Activated CD4-positive, alpha-beta memory T cell treated with anti-CD3 and anti-CD28 coated beads for 36 hours (primary cell): ENCODE measurements at places on chromosomes 12 and 14. TPM values are rescaled to one million over a fixed set of nuclear protein-coding genes. Genes with fewer than 3 reads are reported as not detected.

FLVCR2 gene
- total RNA-seq, result 2.8 TPM

TSPAN19 gene
- not detected for total RNA-seq

TBX5 gene
- not detected for total RNA-seq

KCNC2 gene
- not detected for total RNA-seq

SARNP gene
- total RNA-seq, result 104 TPM

ANKRD9 gene
- total RNA-seq, result 15.2 TPM

FAM186B gene
- total RNA-seq, result not detected

CEBPE gene
- total RNA-seq, result 0.19 TPM

TM9SF1 gene
- 26.7 TPM for total RNA-seq

NR4A1 gene
- total RNA-seq, result 68.2 TPM

CNIH1 gene
- 84.2 TPM for total RNA-seq

GRCh38 chr14:26138764-26139445, 458.9 kb downstream of the NOVA1 start:
- H3K27me3 ChIP-seq, result no peaks in the 10 kb centered on the region
- DNase-seq, result no peak
- H3K27ac ChIP-seq, result no peak overlapping the region
- no peaks in the 10 kb centered on the region for H3K4me1 ChIP-seq
- no peaks in the 10 kb centered on the region for H3K36me3 ChIP-seq

- no peaks in the 10 kb centered on the region for H3K27me3 ChIP-seq
- no peak overlapping the region for H3K4me3 ChIP-seq
- H3K4me1 ChIP-seq, result no peaks in the 10 kb centered on the region
- no peak for DNase-seq
- no peaks in the 10 kb centered on the region for H3K36me3 ChIP-seq
Measured at GRCh38 chr12:97597031-97597751, 134.6 kb downstream of the RMST start.

GRCh38 chr12:103580026-103580425, 7.0 kb upstream of the STAB2 start:
- H3K4me3 ChIP-seq, result no peak overlapping the region
- H3K36me3 ChIP-seq, result no peaks in the 10 kb centered on the region
- no peak for DNase-seq

DNA sequence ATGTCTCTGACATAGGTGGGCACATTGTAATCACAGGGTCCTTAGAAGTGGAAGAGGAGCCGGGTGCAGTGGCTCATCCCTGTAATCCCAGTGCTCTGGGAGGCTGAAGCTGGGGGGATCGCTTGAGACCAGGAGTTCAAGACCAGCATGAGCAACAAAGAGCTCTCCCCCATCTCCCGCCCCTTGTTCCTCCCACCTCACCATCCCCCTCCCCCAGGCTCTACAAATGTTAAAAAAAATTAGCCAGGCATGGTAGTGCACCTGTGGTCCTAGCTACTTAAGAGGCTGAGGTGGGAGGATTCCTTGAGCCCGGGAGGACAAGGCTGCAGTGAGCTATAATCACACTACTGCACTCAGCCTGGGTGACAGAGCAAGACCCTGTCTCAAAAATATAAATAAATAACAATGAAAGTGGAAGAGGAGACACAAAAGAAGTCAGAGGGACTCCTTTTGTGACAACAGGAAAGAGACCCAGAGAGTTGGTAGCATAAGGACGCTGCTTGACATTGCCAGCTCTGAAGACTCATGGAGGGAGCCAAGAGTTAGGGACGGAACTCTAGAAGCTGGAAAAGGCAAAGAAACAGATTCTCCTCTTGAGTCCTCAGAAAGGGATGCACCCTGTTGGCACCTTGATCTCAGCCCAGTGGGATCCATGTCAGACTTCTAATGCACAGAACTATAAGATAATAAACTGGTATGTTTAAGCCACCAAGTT, 29.6 kb upstream of the CSRP2 start:
- H3K4me1 ChIP-seq, result no peaks in the 10 kb centered on the region
- peaks cover 10% of the 10 kb centered on the region for H3K27me3 ChIP-seq
- no peaks in the 10 kb centered on the region for H3K36me3 ChIP-seq
- no peak for DNase-seq
- H3K27ac ChIP-seq, result no peak overlapping the region

GRCh38 chr14:40100544-40101196, 668.4 kb upstream of the FBXO33 start:
- H3K4me1 ChIP-seq, result no peaks in the 10 kb centered on the region
- H3K27me3 ChIP-seq, result no peaks in the 10 kb centered on the region
- no peaks in the 10 kb centered on the region for H3K36me3 ChIP-seq
- H3K27ac ChIP-seq, result no peak overlapping the region
- no peak overlapping the region for H3K4me3 ChIP-seq
- DNase-seq, result no peak

GRCh38 chr14:105527826-105528585, 1.6 kb downstream of the TMEM121 start:
- peak overlapping the region; percentile 75 for H3K4me3 ChIP-seq
- H3K4me1 ChIP-seq, result peaks cover 20% of the 10 kb centered on the region
- H3K27ac ChIP-seq, result peak overlapping the region; percentile 42
- DNase-seq, result peak; percentile 86
- no peaks in the 10 kb centered on the region for H3K36me3 ChIP-seq
- H3K27me3 ChIP-seq, result peaks cover 2% of the 10 kb centered on the region

- no peaks in the 10 kb centered on the region for H3K4me1 ChIP-seq
- no peak overlapping the region for H3K27ac ChIP-seq
- no peaks in the 10 kb centered on the region for H3K27me3 ChIP-seq
Measured at GRCh38 chr14:36818794-36819384, 157.2 kb downstream of the PAX9 start.

DNA sequence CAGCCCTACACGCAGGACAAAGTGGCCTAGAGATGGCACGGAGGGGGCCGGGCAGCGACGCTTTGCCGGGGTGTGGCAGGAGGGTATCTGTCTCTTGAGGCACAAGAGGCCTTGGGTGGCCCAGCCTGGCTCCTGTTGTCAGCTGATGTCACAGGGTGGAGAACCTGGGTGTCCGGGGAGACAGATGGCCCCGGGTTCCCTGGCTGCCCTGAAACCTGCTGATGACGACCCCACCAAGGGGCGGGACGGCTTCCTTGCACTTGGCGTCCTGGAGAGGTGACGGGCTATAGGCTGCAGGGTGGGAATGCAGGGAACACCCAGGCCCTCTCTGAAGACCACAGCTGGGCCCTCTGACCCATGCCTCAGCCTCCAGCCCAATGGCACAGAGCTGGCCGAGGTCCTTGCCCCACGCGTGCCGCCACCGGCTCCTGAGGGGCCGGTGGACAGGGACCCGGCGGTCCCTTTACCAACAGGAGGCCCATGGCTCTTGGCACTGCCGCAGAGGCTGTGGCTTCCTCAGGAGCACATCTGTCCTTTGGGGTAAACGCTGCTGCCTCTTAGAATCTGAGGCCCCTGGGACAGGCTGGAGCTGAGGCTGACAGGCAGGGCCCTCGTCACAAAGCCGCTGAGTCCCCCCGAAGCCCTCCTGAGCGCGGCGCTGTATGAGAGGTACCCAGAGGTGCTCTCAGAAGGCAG, 16.4 kb downstream of the TRMT61A start:
- H3K27ac ChIP-seq, result no peak overlapping the region
- no peaks in the 10 kb centered on the region for H3K36me3 ChIP-seq
- no peaks in the 10 kb centered on the region for H3K27me3 ChIP-seq

DNA sequence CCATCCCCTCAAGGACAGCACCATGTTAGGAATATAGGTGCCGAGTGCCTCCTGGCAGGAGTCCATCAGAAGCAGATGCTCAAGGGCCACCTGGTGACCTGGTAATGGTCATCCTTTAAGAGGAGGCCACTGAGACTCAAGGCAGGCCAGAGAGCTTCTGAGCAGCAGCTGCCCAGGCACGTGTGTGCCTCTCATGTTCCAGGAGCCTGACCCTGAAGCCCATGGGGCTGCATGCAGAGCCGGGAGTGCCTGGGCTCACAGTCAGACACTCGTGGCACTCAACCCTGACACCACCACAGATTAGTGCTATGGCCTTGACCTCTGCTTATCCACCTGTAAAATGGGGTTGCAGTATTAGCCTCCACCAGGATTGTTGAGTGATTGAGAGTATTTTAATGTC, 45.6 kb downstream of the C14orf132 start:
- H3K36me3 ChIP-seq, result no peaks in the 10 kb centered on the region
- no peaks in the 10 kb centered on the region for H3K4me1 ChIP-seq
- DNase-seq, result no peak
- H3K4me3 ChIP-seq, result no peak overlapping the region
- H3K27me3 ChIP-seq, result peaks cover 3% of the 10 kb centered on the region
- no peak overlapping the region for H3K27ac ChIP-seq

- H3K27ac ChIP-seq, result no peak overlapping the region
- H3K4me1 ChIP-seq, result no peaks in the 10 kb centered on the region
- no peaks in the 10 kb centered on the region for H3K27me3 ChIP-seq
- DNase-seq, result no peak
Measured at GRCh38 chr14:94101748-94102147, 8.8 kb upstream of the IFI27 start.

- no peaks in the 10 kb centered on the region for H3K27me3 ChIP-seq
- no peak overlapping the region for H3K4me3 ChIP-seq
- H3K36me3 ChIP-seq, result no peaks in the 10 kb centered on the region
- no peak overlapping the region for H3K27ac ChIP-seq
- no peak for DNase-seq
Measured at GRCh38 chr12:105706973-105707334, 376.5 kb downstream of the C12orf75 start.

GRCh38 chr12:113064395-113065125, 8.0 kb downstream of the DTX1 start:
- H3K27ac ChIP-seq, result no peak overlapping the region
- H3K4me1 ChIP-seq, result peaks cover 27% of the 10 kb centered on the region
- DNase-seq, result no peak
- no peaks in the 10 kb centered on the region for H3K27me3 ChIP-seq
- H3K4me3 ChIP-seq, result no peak overlapping the region
- no peaks in the 10 kb centered on the region for H3K36me3 ChIP-seq

GRCh38 chr12:24903329-24904088, 45.4 kb downstream of the BCAT1 start:
- peak; percentile 27 for DNase-seq
- peaks cover 19% of the 10 kb centered on the region for H3K27me3 ChIP-seq
- peak overlapping the region; percentile 81 for H3K4me3 ChIP-seq
- H3K27ac ChIP-seq, result no peak overlapping the region
- H3K36me3 ChIP-seq, result no peaks in the 10 kb centered on the region
- peaks cover 32% of the 10 kb centered on the region for H3K4me1 ChIP-seq
